ENCODE measurements at places on chromosomes 6 and 20. TPM values are rescaled to one million over a fixed set of nuclear protein-coding genes. Genes with fewer than 3 reads are reported as not detected.

The BMP6 gene
- 5.2 TPM for total RNA-seq

The SNRNP48 gene
- 8.0 TPM for total RNA-seq

The STXBP5 gene
- 28.9 TPM for total RNA-seq

The SPTLC3 gene
- total RNA-seq = 4.1 TPM

DNA sequence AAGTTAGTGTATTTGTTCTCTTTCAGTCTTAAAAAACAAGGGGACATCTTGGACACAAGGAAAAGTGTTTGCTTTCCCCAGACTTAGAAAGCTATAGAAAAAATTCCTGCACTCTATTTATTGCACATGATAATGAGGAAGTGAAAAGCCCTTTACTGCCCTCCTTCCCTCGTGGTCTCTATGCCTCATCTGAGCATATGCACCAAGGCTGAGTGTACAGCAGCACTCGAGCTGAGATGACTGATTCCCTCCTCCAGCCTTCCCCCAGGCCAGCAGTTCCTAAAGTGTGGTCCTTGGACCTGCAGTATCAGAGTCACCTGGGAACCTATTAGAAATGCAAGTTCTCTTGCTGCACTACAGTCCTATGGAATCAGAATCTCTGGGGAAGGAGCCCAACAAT, 14.3 kb upstream of the LAMP5 start:
- no peak overlapping the region for H3K4me3 ChIP-seq
- no peaks in the 10 kb centered on the region for H3K36me3 ChIP-seq
- no peak overlapping the region for H3K27ac ChIP-seq

DNA sequence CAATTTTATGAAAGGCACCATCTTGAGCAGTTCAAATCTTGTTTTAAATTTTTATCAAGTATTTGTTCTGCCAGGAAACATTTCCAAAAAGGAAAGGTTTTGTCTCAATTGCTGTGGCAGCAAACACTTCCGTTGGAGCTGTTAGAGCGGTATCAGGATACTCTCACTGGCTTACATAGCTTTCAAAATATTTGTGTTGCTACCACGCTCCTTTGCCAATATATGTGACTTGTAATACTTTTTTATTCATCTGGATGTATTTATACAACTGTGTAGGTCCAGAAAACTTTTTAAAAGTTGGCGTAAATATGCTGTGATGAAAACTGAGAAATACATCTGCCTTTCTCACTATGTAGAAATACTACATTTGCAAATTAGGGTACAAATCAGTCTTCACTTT, 37.8 kb upstream of the NHSL1 start:
- no peak overlapping the region for H3K27ac ChIP-seq
- no peak for DNase-seq
- no peaks in the 10 kb centered on the region for H3K27me3 ChIP-seq
- no peaks in the 10 kb centered on the region for H3K36me3 ChIP-seq
- no peak overlapping the region for H3K4me3 ChIP-seq
- H3K4me1 ChIP-seq = no peaks in the 10 kb centered on the region

DNA sequence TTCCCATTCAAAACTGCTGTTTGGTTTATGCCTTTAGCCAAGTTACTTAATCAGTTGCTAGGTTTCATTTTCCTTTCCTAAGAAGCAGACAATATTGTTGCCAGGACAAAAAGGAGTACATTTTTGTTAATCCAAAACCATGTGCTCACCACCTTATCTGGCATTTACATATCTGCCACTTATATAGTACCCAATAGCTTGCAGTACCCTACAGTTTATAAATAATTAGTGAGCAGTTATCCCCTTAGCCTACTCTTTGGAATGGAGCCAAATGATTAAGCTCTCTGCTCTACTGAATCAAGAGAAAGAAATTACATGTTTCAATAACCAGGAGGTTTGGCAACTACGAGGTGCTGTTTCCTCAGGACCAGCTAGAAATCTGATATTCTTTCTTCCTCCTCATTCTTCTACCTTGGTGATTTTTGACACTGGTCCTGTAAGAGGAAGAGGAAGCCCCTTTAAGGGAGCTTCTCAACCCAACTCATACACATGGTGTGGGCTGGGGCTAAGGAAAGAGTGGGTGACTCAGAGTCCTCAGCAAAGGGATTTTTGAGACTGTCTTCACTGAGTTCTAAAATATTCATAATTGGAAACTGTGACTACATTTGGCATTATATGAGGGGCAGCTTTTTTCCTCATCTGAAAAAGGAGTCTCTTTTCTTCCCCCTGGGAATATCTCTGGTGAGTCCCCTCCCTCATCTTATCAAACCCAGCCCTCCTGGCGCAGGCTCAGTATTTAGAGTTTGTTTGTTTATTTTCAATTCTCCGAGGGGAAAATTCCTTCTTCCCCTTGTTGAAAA, 1.5 kb downstream of the ZNFX1 start:
- H3K27me3 ChIP-seq = no peaks in the 10 kb centered on the region
- no peaks in the 10 kb centered on the region for H3K4me1 ChIP-seq
- H3K36me3 ChIP-seq = peaks cover 6% of the 10 kb centered on the region
- peak overlapping the region; percentile 65 for H3K4me3 ChIP-seq
- DNase-seq = no peak
- peak overlapping the region; percentile 32 for H3K27ac ChIP-seq

GRCh38 chr20:20371083-20371482, 3.2 kb downstream of the INSM1 start:
- H3K4me1 ChIP-seq = no peaks in the 10 kb centered on the region
- no peak for DNase-seq
- H3K27ac ChIP-seq = no peak overlapping the region
- H3K4me3 ChIP-seq = no peak overlapping the region

- no peak overlapping the region for H3K4me3 ChIP-seq
- H3K4me1 ChIP-seq = no peaks in the 10 kb centered on the region
- no peaks in the 10 kb centered on the region for H3K36me3 ChIP-seq
Measured at GRCh38 chr6:140774080-140774505, 1358.6 kb upstream of the GJE1 start.

DNA sequence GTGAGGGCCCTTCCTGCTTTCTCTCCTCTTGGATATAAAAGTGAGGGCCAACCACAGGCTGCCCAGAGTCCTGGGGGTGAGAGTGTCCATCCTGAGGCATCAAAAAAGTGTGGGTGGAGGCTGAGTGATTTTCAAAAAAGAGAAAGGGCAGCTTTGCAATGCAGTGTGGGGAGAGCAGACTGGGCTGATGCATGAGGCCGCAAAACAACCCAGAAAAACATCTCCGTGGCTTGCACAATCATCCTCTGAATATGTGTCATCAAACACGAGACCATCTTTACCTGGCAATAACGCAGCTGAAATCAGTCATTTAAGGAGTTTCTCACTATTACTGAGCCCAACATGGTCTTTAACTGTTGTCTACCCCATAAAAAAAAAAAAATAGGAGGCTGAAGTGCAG, 191.2 kb upstream of the SOX4 start:
- DNase-seq = no peak
- H3K4me1 ChIP-seq = no peaks in the 10 kb centered on the region
- no peaks in the 10 kb centered on the region for H3K27me3 ChIP-seq

- H3K27me3 ChIP-seq = no peaks in the 10 kb centered on the region
- DNase-seq = no peak
- no peaks in the 10 kb centered on the region for H3K4me1 ChIP-seq
- H3K27ac ChIP-seq = no peak overlapping the region
- H3K4me3 ChIP-seq = no peak overlapping the region
Measured at GRCh38 chr6:126107475-126108166, 121.3 kb downstream of the TRMT11 start.

- H3K4me3 ChIP-seq = no peak overlapping the region
- no peaks in the 10 kb centered on the region for H3K4me1 ChIP-seq
Measured at GRCh38 chr6:39908838-39909583, 25.3 kb downstream of the MOCS1 start.

- no peak for DNase-seq
- H3K27ac ChIP-seq = no peak overlapping the region
- no peaks in the 10 kb centered on the region for H3K4me1 ChIP-seq
- no peak overlapping the region for H3K4me3 ChIP-seq
- no peaks in the 10 kb centered on the region for H3K27me3 ChIP-seq
- no peaks in the 10 kb centered on the region for H3K36me3 ChIP-seq
Measured at GRCh38 chr6:33947916-33948594, 144.3 kb upstream of the MLN start.

- peaks cover 2% of the 10 kb centered on the region for H3K4me1 ChIP-seq
- H3K27me3 ChIP-seq = no peaks in the 10 kb centered on the region
- no peak overlapping the region for H3K4me3 ChIP-seq
- H3K27ac ChIP-seq = peak overlapping the region; percentile 93
- H3K36me3 ChIP-seq = no peaks in the 10 kb centered on the region
Measured at GRCh38 chr6:53014063-53014462, 19.0 kb upstream of the GSTA4 start.

DNA sequence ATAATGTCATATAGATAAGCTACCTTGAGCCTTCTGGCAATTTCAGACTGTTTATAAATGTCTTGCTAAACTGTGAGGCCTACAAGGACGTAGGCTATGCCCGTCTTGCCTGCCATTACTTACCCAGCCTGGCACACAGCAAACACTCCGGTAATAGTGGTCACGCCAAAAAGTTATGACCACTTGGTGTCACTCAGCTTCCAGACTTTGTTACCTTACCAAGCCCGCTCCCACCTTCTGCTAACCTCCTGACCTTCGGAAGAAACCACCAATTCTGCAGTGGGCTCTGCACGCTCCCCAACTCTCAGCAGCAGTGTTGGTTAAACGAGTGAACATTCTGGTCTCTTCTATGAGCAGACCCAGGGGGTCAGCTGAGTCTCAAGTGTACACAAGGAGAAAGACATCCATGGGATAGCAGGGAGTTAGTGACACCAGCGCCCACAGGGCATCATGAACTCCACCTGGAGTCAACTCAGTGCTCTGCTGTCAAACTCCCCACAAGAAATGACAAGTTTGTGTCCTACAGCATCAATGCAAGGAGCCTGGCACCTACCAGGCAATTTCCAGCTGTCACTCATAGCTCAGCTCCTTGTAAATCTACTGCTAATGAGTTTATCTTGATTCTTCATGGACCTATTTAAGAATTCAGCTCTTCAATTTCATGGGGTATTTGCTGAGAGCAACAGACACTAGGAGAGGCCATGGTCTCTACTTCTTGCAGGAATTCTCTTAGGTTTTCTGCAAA, 119.9 kb downstream of the TTLL2 start:
- H3K36me3 ChIP-seq = no peaks in the 10 kb centered on the region
- H3K27me3 ChIP-seq = no peaks in the 10 kb centered on the region
- DNase-seq = no peak
- H3K4me1 ChIP-seq = no peaks in the 10 kb centered on the region
- H3K4me3 ChIP-seq = no peak overlapping the region

DNA sequence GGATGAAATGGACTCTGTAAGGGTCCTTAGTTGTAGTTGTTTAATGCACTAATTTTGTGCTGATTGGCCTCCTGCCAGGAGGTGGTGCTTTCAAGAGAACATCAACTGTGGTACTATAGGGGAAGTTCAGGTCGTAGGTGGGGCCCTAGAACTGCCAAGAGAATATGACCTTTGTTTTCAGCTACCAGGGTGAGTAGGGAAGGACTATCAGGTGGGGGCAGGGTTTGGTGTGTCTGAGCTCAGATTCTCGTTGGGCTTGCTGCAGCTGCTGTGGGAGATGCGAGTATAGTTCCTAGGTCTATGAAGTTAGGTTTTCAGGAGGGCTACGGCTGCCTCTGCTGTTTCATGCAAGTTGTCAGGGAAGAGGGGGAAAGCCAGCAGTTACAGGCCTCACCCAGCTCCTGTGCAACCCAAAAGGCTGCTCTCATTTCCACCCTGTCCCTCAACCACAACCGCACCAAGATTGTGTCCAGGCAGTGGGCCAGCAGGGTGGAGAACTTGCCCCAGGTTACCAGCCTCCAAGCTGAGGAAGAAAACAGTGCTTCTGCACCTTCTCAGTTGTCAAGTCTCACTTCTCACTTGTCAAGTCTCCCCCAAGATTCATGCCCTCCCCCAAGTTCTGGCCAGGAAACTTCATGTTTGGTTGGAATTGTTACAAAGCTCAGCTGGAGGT, 626.5 kb upstream of the MAP3K7 start:
- H3K36me3 ChIP-seq = no peaks in the 10 kb centered on the region
- H3K4me3 ChIP-seq = no peak overlapping the region
- H3K4me1 ChIP-seq = no peaks in the 10 kb centered on the region
- no peak for DNase-seq

DNA sequence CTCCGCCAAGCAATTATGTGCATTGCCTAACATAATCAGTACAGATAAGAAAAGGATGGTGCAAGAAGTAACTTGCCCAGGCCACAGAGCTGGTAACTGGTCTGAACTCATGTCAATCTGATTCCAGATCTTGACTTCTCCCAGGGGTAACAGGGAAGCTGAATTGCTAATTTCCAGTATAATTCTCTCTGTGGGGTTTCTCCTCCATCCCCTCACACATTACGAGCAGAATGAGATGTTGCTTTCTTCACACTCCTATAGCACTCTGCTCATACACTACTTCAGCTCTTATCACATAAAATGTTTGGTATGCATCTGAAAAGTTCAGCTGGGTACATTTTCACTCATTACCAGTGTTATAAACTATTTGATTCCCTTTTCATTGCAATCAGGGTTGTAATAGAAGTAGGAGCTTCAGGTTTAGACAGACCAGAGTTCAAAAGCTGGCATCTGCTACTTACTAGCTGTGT, 24.0 kb upstream of the LRRC1 start:
- no peaks in the 10 kb centered on the region for H3K27me3 ChIP-seq
- no peaks in the 10 kb centered on the region for H3K4me1 ChIP-seq
- no peak overlapping the region for H3K4me3 ChIP-seq

- H3K27ac ChIP-seq = no peak overlapping the region
- DNase-seq = no peak
- no peak overlapping the region for H3K4me3 ChIP-seq
- H3K27me3 ChIP-seq = no peaks in the 10 kb centered on the region
Measured at GRCh38 chr6:9620263-9620662, 794.6 kb downstream of the TFAP2A start.

GRCh38 chr6:169808608-169808967, 57.2 kb downstream of the ERMARD start:
- no peak overlapping the region for H3K27ac ChIP-seq
- H3K27me3 ChIP-seq = no peaks in the 10 kb centered on the region
- no peak for DNase-seq
- no peak overlapping the region for H3K4me3 ChIP-seq
- H3K4me1 ChIP-seq = no peaks in the 10 kb centered on the region
- H3K36me3 ChIP-seq = no peaks in the 10 kb centered on the region

DNA sequence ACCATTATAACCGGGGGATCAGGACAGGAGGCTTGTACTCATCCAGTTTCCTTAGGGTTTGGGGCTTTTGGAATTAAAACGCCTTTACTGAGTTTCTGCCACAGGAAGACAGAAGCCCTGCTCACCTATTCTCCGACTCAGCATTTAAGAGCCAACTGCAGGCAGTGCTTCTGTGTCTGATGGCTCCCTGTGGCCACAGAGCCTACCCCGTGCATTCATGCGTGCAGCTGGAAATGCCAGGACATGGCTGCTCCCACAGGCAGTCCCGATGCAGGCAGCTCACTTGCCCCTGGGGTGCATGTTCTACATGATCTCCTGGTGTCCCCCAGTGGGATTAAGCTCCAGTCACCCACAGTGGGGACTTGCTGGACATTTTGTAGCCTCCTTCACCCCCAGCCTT, 22.2 kb downstream of the ZNF831 start:
- H3K27me3 ChIP-seq = peaks cover 2% of the 10 kb centered on the region
- DNase-seq = no peak
- H3K4me1 ChIP-seq = no peaks in the 10 kb centered on the region
- H3K27ac ChIP-seq = no peak overlapping the region
- H3K4me3 ChIP-seq = no peak overlapping the region

Data from aorta (tissue), 5 donors.